ENCODE measurements at places on chromosomes 6 and 20.

DNA sequence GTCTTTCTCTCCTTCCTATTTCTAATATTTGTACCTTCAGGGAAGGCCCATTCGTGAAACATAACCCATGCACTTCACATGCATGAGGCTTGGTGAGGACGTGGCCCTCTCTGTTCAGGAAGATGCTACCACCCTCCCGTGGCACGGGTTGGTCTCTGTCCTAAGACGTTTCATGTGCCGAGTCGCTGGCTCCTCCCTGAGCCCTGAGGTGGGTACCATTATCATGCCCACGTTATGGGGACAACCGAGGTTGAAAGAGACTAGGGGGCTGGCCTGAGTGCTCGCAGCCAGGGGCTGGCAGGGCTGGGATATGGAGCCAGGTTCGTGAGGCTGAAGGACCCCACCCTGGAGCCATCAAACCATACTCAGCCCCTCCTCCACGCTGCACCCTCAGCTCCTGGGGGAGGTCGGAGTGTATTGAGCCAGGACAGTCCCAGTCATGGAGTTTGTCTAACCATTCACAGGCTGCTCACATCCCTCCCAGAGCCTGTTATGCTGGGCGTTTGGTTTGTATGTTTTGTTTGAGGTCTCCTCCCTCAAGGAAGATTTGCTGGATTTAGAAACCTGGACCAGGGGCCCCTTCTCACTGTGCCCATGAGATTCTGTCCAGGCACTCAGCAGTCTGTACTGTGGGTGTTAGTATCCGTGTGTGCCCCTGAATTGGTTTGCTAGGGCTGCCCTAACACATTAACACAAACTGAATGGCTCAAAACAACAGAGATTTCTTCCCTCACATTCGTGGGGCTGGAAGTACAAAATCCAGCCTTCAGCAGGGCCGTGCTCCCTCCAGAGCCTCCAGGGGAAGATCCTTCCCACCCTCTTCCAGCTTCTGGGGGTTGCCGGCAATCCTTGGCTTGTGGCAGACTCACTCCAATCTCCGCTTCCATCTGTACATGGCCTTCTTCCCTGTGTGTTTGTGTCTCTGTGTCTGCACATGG is 88.3 kb downstream of the ANKRD60 start:
- no peak for DNase-seq

GRCh38 chr6:116568821-116569755 is 2.2 kb upstream of the RWDD1 start:
- no peak for DNase-seq

GRCh38 chr20:59636766-59637370 is 32.5 kb downstream of the PHACTR3 start:
- no peak for DNase-seq

GRCh38 chr20:17967521-17968365 is 851 bp downstream of the SNX5 start:
- peak; percentile 65 for DNase-seq

GRCh38 chr20:59646487-59646886 is 42.1 kb downstream of the PHACTR3 start:
- no peak for DNase-seq

GRCh38 chr6:78936515-78936914 is 69.2 kb downstream of the IRAK1BP1 start:
- no peak for DNase-seq
